ENCODE measurements at places on chromosomes 1 and 21.

- no peak for DNase-seq
Measured at GRCh38 chr1:156657741-156658319, 15.9 kb downstream of the BCAN start.

DNA sequence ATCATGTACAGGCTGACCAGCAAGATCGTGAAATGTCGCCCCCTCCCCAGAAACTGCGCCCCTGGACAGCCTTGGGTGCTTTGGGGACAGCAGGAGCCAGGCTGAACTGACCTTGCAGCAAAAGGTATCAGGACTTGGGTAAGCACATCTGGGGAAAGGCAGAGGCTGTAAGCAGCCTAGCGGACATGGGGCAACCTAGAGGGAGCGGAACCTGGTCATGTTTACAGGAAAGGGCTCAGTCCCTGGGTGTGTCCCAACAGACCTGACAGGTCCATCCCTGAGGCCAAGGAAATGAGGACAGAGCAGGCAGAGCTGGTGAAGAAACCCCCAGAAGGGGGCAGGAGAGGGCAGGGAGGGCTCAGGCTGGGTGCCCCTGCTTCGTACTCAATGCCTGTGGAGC is 3.1 kb upstream of the S100A8 start:
- no peak for DNase-seq

GRCh38 chr1:65525266-65526048 is 105.0 kb downstream of the LEPR start:
- no peak for DNase-seq

- DNase-seq: no peak
Measured at GRCh38 chr1:40245686-40246085, 2.1 kb upstream of the TMCO2 start.

GRCh38 chr1:40650075-40650474 is 15.4 kb downstream of the RIMS3 start:
- DNase-seq: no peak

GRCh38 chr1:200363264-200363933 is 46.4 kb downstream of the ZNF281 start:
- no peak for DNase-seq

DNA sequence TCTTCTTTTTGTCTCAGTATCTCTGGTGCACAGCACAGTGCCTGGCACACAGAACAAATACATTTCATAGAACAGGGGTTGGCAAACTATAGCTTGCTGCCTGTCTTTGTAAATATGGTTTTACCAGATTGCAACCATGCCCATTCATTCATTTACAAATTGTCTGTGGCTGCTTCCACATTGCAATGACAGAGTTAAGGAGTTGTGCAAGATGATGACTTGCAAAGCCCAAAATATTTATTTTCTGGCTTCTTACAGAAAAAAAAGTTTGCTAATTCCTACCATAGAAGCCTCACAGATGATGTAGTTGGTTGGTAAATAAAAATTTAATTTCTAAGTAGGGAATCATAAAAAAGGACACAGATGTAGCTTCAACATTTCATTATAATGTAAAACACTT is 11.2 kb upstream of the HMGB4 start:
- no peak for DNase-seq

GRCh38 chr1:47870946-47871676 is 126.1 kb downstream of the TRABD2B start:
- no peak for DNase-seq

- DNase-seq: no peak
Measured at GRCh38 chr1:178342745-178343144, 154.0 kb downstream of the CLEC20A start.

- DNase-seq: no peak
Measured at GRCh38 chr1:206696812-206697585, 12.3 kb downstream of the MAPKAPK2 start.

- no peak for DNase-seq
Measured at GRCh38 chr1:115343200-115343737, 5.2 kb upstream of the NGF start.

DNA sequence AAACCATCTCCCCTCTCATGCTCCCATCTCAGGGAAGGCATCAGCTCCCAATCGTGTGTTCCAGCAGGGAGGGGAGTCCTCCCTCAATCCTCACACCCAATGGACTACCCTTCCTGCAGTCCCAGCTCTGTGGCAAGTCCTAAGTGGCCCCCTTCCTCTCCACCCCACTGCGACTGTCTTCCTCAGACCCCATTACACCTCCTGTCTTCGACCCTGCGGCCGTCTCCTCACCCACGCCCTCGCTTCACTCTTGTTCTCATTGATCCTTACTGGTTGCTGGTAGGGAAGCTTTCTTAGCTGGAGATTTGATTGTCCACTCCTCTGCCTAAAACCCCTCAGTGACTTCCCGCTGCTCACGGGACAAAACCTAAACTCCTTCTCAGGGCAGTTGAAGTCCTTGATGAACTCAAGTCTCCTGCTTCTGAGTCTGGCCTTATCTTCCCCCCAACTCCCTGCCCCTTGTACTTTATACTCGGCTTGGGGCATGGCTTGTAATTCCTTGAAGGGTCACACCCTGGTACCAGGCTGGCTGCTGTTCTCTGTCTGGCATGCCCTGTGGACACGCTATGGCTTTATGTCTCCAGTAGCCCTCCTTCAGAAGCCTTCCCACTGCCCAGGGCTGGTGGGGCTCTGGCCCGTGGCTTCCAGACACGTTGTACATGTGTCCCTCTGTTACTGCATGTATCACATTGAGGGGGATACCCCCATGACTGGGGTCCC is 2.3 kb upstream of the EPS8L3 start:
- DNase-seq: no peak

DNA sequence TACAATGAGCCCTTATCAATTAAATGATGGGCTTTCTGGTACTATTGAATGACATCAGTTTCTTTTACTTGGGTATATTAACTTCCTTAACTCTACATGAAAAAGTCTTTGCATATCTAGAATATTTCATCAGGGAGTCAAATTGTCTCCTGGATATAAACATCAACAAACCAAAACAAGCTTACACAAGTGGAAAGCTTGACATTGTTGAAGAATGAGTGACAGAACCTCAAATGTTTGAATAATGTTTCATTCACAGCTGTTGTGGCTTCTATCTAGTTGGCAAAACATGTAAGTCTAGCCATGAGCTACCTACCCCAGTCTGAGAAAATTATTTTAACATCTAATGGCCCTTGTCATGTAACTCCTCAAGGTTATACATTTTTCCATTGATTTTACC is 604.8 kb upstream of the ADAMTS5 start:
- DNase-seq: no peak

- peak; percentile 51 for DNase-seq
Measured at GRCh38 chr1:62144238-62144831, 50.3 kb upstream of the L1TD1 start.

GRCh38 chr1:8214501-8215173 is 103.3 kb upstream of the SLC45A1 start:
- DNase-seq: no peak

DNA sequence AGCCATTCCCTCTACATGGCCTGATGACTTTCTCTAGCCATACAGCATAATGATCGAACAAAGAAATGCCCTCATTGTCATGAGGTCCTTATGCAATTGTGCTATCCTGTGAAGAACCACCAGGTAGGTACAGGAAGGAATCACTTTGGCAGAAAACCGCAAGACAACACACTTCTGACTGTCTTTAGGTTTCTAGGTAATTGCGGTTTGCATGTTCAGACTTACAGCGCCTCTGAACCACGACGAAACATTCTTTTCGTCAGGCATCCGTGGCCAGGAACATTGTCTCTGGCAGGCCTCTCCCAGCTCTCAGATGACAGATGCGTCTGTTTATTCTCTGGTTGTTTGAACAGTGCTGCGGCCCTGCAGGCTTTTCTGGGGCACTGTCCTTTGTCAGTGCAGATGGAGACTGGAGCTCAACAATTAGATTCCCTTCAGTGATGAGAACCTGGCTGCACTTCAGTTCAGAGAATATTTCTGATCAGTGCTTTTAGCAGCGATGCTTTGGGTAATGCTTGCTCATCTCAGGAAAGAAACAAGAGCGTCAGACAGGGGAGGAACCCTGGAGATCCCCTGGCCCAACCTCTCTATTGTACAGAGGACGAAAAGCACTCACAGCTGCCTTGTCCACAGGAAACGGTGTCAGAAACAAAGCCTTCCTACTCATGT is 63.4 kb downstream of the B3GALT5 start:
- no peak for DNase-seq

DNA sequence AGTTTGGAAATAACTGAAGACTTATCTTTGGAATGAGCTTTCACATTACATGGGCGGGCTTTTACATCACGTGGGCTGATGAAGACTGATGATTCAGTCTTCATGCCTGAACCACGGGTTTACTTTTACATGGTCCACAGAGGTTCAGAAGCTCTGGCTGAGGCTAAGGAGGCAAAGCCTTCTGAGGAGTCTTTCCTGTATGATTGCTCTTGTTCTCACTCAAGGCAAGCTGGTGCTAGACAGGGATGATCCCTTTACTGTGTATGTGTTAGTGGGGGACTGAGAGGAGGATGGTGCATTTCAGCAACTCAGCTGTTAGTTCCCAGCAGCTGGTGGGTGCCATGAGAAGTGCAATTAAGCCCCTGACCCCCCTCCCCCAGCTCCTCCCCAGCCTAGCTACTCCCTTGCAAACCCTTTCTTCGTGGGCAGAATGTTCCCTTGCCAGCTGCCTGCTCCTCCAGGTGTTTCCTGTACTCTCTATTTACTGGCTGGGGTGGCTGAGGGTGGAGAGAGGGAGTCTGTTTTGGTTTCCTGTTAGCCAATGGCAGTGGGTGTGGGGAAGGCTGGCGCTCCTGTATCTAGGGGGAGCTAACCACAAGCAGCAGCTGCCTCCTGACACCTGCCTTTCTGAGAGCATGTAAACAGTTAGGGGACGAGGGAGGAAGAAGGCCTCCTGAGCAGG is 15.4 kb downstream of the BTG2 start:
- DNase-seq: no peak

GRCh38 chr1:91345395-91346005 is 59.1 kb downstream of the HFM1 start:
- no peak for DNase-seq

GRCh38 chr1:115476616-115477015 is 138.6 kb upstream of the NGF start:
- DNase-seq: no peak

DNA sequence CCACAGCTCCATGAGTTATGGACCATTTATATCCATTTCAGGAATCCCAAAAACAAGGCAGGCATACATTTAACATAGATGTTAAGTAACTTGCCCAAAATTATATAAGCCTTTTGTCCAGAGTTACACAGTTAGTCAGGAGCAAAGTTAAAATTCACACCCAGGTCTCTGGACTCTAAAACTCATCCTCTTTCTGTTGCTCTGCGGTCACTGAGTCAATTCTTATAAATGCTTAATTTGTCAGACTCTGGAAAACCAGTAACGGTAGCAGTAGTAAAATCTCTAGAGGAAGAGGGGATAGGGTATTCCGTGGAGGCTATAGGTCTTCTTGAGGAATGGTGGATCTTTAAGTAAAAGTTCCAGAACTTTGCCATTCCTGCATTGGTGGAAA is 223.6 kb upstream of the JUN start:
- no peak for DNase-seq

DNA sequence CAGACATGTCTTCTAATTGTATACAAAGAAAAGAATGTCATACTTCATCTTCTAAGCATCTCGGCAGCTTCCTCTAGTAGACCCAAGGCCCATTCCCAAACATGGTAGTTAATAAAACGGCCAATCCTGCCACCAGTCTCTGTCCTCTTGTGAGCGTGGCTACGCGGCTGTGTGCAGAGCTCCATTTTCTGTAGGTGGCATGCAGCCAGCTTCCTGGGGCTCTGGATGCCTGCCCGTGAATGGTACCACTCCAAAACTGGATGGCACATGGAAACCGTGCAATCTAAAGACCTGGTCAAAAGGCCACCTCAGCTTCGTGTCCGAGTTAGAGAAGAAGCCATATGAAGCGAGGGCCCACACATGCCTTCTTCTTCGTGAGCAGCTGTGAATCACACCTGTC is 110.7 kb downstream of the SIPA1L2 start:
- peak; percentile 37 for DNase-seq

GRCh38 chr1:215992620-215993019 is 425.5 kb downstream of the KCTD3 start:
- DNase-seq: no peak

- DNase-seq: no peak
Measured at GRCh38 chr1:109617291-109617801, 2.1 kb downstream of the GNAT2 start.

- no peak for DNase-seq
Measured at GRCh38 chr1:177385760-177386698, 215.3 kb downstream of the BRINP2 start.

DNA sequence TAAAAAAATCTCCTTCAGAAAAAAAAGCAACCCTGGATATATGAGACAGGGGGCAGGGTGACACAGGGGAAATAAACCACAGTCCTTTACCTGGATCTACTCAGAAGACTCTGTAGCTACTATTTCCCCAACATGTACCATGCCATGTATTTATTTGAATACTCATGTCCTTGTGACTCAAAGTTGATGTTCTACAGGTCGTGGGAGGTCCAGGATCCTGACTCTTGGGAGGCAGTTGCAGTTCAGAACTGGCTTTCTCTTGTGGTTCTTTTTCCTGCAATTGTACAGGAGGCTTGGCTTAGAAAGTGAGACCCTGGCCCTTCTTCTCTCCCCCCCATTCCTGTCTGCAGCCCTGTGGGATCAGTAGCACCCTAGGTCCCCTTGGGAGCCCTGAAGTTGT is 5.8 kb upstream of the IL24 start:
- DNase-seq: no peak

DNA sequence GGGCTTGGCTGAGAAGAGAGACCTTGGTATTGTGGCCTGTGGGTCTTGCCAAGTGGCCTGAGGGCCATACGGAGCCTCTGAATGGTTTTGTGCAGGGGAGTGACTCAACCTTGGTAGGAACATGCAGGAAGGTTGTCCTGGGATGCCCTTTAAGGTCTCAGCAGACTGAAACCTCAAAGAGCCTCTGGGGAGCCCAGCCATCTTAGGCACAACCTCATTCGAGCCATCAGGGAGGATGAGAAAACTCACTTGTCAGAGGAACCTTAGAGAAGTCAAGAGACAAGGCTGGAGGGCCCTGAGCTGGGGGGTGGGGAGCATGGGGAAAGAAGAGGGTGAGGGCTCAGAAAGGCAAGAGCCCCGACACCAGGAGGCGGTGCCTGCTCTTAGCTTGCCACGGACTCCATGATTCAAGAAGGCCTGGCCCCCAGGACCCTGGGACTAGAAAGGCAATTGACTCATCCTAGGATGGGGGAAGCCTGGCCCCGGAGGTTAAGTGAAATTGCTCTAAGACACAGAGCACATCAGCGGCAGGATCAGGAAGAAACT is 13.0 kb downstream of the IFI6 start:
- DNase-seq: no peak

DNA sequence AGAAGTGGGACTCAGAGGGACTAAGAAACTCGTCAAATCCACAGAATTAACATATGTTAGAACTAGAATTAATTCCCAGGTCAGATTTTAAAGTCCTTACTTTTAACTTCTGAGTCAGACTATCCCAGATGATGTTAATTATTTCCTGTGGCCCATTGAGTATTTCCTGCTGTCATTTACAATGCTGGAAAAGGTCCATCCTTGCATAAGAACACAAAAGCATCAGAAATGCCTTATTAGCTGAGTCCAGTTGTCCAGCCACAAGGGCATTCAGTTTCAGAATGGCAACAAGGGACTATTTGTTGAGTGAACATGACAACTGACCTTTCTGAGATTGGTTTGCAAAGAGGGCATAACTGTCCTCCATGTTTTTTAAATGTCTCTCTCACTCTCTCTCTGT is 16.5 kb upstream of the HIVEP3 start:
- DNase-seq: no peak

Data from dorsolateral prefrontal cortex (tissue), 122 donors.